ENCODE measurements at places on chromosomes 2 and 18.

GRCh38 chr18:48673456-48673852 is 134.6 kb downstream of the CTIF start:
- DNase-seq = peak; percentile 10

DNA sequence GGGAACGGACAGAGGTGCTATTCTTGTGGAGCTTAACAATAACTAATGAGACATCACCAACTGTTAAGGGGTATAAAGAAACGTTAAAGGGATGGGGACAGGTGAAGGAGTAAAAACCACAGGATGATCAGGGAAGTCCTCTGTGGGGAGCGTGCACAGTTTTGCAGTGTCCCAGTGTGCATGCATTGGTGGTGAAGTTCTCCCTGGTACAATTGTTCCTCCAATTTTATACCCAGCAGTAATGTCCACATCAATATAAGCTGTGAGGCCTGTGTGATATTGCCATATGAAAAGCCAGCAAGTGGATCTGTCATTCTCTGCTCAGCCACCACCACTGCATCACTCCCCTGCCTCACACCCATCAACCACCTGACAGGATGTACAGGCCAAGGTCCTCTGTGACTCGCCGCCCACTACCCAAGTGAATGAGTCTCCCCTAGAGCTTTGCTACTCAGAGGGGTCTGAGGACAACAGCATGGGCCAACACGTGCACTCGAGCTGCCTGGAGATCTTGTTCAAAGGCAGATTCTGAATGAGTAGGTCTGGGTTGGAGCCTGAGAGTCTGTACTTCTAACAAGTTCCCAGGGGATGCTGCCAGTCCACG is 4.6 kb downstream of the MLPH start:
- peak; percentile 2 for DNase-seq

GRCh38 chr2:203697190-203697589 is 9.2 kb upstream of the CD28 start:
- no peak for DNase-seq

DNA sequence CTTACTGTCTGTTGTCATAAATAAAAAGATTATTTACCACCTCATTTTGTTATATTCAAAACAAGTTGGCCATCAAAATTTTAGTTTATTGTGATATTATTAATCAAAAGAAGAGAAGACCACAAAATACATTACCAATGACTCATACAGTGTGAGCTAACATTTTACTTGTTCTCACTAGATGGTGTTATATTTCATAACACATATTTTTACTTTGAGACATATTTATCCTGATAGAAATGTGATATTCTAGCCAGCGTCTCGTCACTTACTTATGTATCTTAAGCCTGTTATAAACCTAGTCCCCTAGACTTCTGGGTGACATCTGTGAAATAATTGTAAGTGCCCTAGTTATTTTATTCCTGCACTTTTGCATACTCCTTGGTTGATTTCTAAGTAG is 263.2 kb downstream of the CDH7 start:
- DNase-seq = no peak

- no peak for DNase-seq
Observed at GRCh38 chr2:176166272-176166671, 9.2 kb downstream of the HOXD3 start.

DNA sequence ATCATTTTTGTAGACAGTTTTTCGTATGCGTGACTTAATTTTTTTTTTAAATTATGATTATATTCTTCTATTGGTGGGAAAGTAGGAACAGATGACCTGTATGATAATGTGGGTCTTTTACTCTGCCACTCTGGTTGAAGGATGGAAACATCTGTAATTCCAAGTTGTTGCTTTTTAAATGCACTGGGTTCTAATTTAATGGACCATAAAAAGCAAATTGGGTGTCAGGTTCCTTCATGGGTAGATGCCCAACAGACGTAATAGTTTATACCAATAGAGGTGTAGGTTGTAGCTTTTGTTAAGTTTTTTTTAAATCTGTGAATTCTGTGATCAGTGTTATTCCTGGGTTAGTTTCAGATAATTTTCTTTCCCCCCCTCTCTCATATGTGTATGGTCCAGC is 117.6 kb downstream of the MAP4K4 start:
- DNase-seq = no peak

DNA sequence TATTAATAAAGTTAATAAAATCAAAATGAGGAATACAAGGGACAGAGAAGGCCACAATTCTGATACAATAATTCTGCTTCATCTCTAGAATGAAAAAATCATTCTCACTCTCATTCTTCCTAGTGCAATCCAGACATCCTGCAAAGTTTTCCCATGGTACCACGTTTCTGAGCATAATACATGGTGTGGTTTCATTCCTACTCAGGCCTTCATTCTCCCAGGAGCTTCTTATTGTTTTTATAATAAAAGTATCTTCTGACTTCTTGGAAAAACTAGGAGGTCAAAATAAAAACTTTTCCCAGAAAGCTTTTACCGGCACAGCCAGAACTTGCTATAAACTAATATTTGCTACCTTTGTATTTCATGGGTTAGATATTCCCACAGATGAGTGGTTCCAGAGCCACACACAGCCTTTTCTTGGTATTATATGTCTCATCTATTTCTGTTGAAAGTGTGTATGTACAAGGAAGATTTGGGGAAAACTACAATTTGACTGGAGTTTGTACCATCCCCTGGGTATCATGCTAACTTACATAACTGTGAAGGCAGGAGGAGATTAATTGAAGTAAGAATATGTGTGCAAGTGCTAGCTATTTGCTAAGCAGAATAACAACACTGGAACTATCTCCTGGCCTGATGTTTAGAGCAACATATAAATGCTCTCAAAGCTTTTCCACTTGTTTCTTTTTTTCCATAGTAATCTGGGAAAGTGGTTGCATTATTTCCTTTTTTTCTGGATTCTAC is 82.3 kb downstream of the NRXN1 start:
- no peak for DNase-seq

- no peak for DNase-seq
Observed at GRCh38 chr2:46555011-46555410, 75.6 kb downstream of the TMEM247 start.

DNA sequence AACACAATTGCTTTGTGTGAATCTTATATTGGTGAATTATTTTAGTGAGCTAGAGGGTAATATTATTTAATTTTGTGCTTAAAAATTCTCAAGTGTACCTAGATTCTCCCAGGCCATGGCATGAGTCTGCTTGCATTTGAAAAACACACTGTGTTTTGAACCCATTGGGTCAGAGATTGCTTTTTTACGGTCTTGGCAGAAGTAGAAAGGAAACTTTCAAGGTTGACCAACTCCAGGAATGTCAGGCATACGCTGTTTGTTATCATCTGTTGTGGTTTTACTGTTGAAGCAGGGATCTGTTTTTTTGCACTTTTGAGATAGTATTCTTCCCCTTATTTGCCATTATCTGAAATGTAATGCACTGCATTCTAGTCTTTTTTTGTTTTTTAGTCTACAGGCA is 377.4 kb downstream of the RPRM start:
- DNase-seq = no peak

DNA sequence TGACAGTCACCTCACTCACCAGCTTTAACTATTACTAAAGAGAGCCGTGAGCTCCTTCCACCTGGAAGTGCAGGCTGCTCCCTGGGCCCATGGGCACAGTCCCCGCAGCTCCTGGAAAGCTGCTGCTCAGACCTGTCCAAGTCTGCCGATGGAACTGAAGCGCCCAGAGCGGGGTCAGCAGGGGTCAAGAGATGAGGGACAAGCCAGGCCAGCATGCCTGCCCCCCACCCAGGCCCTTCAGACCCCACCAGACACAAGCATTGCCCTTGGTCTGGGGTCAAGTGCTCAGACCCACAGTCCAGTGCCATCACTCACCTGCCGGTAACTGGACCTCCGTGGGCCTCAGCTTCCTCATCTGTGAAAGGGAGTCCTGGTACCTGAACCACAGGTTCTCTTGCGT is 59.9 kb downstream of the BIN1 start:
- DNase-seq = peak; percentile 18
